Stimulated activated CD4-positive, alpha-beta T cell treated with anti-CD3 and anti-CD28 coated beads, Interleukin-15, amount 100 ng/mL, for 24 hours (primary cell): ENCODE measurements at places on chromosomes 12 and 14.

GRCh38 chr14:52446355-52446754 is 106.0 kb downstream of the TXNDC16 start:
- DNase-seq: no peak

GRCh38 chr12:31362759-31363415 is 36.9 kb upstream of the SINHCAF start:
- peak; percentile 43 for DNase-seq

GRCh38 chr14:23521785-23522640 is 29.6 kb downstream of the ZFHX2 start:
- no peak for DNase-seq

- DNase-seq: no peak
These were observed 8.5 kb downstream of the KLHL33 start for GRCh38 chr14:20427231-20428009.

GRCh38 chr12:43331935-43332334 is 220.1 kb downstream of the ADAMTS20 start:
- no peak for DNase-seq

DNA sequence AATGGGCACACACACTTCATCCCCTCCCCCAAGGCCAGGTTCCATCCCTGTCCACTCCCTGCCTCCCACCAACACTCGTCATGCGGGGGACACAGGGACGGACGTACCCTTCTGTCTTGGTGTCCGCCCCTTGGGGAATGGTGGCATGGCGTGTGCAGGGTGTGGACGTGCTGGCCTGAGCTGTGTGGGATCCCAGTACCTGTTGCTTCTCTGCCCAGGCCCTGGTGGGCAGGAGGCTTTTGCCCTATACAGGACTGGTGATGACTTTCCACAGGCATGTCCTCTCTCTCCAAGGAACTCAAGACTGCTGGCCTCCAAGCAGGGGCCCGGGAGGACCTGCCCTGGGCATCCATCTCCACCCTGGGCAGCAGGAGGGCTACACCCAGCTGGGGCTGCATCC is 195.8 kb upstream of the PRMT8 start:
- no peak for DNase-seq

DNA sequence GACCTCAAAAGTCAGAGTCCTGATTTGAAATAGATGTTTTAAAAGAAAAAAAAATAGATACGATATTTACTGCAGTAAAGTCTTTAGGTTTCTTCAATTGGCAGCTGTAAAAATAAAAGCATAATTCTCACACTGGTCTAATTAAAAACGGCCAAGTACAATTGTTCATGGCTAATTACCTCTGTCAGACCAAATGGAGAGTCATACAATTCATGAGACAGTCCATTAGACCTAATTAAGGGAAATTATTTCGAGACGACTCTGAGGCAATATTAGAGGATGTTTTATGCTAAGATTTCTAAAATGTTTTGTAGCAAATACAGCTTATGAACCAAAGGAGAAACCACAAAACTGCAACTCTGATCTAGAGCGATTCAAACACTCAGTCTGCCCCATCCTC is 131.3 kb downstream of the PHLDA1 start:
- DNase-seq: no peak

- no peak for DNase-seq
These were observed 11.7 kb upstream of the RAB3IP start for GRCh38 chr12:69726922-69727321.

- no peak for DNase-seq
These were observed 651 bp downstream of the PFKM start for GRCh38 chr12:48119834-48120195.

GRCh38 chr12:94405413-94406116 is 54.1 kb downstream of the CEP83 start:
- no peak for DNase-seq

- DNase-seq: no peak
These were observed 3.5 kb upstream of the CEP128 start for GRCh38 chr14:80944861-80945617.

DNA sequence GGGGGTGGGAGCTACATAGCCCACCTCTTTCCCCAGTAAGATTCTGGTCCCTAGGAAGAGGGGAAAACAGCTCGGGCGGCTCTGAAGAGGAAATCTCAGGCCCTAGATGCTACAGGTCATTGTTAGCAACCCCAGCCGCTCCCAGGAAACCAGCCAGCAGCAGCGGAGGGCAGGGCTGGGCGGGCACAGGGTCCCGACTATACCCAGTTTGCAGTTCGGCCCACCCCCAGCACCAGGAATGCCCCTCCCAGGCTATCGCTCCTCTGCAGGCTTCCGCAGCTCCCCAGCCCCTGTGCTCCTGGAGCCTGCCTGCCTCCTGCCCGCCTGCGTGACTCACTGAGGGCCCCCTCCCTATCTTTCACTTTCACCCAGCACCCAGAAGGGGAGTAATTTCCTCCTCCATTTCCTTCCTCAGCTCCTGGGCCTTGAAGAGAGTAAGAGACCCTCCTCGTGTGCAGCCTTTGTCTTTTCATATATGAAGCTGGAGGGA is 27.2 kb upstream of the PNMA1 start:
- peak; percentile 86 for DNase-seq

DNA sequence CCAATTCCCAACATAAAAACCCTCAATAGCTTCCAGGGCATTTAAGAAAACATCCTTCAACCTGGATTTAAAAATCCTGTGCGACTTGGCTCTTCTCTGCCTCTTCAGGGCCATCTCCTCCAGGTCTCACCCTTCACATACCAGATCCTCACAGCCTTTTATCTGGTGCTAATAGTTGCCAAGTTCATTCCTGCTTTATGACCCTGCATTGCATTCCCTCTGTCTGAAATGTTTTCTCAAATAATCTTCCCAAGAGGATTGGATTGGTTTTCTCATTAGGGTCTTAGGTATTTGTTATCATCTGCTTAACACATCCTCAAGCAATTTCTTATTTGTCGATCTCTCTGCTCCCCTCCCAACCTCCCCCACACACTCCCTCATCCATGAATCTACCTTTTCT is 832.0 kb downstream of the GALC start:
- DNase-seq: no peak

- no peak for DNase-seq
These were observed 21.7 kb upstream of the KRT83 start for GRCh38 chr12:52342781-52343490.

- no peak for DNase-seq
These were observed 101.1 kb upstream of the PLEKHG7 start for GRCh38 chr12:92601680-92602079.

- DNase-seq: peak; percentile 51
These were observed 47.7 kb downstream of the ELK3 start for GRCh38 chr12:96241846-96242256.

DNA sequence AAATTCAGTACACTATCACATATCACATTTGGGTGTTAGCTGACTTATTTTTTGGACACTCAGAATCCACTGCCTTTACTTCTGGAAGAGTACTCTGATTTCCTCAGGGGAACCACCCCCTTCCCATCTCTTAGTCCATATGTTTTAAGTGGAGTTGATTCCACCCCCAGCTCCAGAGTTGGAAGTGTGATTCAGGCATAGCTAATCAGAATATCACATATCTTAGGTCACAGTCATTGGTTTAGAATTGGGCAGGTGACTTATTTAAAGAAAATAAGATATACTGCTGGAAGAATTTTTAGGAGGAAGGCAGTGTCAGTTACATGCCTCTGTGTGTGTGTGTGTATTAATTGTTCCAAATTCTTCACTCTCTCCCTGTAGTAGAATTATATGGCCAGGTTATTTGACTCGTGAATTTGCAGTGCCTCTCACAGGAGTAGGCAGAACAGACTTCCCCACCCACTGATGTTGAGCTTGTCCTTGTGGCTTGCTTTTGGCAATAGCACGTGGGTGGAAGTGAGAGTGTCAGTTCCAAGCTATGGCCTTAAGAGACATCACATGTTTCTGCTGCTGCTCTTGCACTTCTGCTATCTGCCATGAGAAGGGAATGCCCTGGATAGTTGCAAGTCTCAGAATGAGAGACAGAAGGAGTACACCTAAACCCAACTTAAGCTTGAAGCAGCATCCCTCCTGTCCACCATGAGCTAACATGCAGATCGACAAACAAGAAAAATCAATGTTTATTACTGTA is 6.4 kb upstream of the GAS2L3 start:
- no peak for DNase-seq

DNA sequence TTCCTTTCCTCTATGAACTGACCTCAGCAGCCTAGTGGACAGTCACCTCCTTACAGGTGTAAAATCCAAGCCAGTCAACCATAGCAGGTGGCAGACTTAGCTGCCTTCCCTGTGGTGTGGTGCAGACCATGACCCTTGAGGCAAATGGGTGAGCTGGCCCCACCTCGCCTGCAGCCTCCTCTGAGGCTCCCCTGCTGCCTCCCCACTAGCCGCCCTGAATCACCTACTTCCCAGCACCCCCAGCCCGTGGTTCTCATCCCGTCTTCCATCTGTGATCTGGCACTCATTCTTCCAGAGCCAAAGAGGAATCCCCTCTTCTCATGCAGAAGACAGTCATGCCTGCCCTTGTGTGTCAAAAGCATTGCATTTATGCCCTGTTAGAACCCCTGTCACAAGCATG is 34.4 kb upstream of the TSPAN9 start:
- DNase-seq: no peak

GRCh38 chr12:124904306-124905098 is 9.9 kb downstream of the UBC start:
- DNase-seq: no peak

- DNase-seq: no peak
These were observed 99.0 kb upstream of the PKP2 start for GRCh38 chr12:32995623-32996022.
